Epithelial cell of proximal tubule (primary cell): ENCODE measurements at places on chromosomes 3 and 15. TPM values are rescaled to one million over a fixed set of nuclear protein-coding genes. Genes with fewer than 3 reads are reported as not detected.

- no peak for DNase-seq
These were observed 2.9 kb downstream of the HDDC3 start for GRCh38 chr15:90929246-90930019.

CCDC80 gene
- 11.6 and 12.2 TPM in 2 replicates for total RNA-seq

DNA sequence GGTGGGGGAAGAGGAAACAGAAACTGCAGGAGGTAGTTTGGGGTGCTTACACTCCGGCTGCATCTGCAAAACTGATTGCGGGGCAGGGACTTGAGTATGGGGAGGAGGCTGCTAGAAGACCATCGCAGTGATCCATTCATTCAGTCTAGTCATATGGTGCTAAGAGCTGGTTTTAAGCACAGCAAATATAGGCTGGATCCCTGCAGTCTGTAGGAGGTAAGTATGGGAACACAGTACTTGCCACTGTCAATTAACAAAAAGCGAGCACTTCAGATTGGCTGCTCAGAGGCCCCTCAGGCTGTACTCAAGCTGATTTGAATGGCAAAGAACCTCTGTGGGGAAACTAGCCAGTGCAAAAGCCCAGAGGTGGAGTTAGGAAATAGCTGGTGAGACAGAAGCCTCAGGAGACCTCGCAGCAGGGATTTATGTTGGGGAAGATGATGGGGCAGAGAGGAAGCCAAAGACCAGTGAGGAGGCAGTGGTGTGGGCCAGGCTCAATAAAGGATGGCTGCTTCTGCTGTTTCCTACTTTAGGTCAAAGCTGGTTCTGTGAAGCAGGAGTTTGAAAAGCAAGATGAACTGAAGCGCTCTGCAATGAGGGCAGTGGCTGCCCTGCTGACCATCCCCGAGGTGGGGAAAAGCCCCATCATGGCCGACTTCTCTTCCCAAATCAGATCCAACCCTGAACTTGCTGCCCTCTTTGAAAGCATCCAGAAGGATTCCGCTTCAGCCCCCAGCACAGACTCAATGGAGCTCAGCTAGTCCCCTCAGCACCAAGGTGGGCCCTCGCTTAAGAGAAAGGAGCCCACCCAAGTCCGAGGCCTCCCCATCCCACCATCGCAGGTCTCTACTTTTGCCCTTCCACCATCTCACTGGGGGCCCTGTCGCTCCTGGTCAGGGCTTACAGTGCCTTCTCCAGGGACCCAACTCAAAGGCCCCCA, 7.9 kb downstream of the RPL32 start:
- DNase-seq, result no peak

DNA sequence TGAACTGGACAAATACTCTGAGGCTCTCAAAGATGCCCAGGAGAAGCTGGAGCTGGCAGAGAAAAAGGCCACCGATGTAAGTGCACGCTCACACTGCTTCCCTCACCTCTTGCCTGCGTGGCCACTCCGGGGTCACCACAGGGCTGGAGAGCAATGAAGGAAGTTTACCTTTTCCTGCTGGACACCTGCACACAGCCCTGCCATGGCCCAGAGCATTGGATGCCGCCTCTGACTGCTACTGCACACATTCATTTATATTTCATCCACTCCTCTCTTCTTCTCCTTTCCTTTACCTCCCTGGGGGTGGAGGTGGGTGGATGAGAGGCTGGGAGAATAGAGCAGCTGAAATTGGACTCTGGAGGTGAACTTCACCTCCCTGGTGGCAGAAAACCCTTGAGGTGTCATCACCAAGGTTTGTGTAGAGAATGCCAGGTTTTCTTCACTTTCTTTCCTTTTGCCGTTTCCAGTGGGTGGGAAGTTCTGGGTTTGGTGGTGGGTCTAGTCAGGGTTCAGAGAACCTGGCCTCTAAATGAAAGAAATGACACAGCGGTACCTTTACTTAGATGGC, 1.6 kb downstream of the TPM1 start:
- no peak for DNase-seq

GRCh38 chr3:127275287-127275781, 12.5 kb downstream of the PRR20G start:
- DNase-seq, result peak; percentile 90

DNA sequence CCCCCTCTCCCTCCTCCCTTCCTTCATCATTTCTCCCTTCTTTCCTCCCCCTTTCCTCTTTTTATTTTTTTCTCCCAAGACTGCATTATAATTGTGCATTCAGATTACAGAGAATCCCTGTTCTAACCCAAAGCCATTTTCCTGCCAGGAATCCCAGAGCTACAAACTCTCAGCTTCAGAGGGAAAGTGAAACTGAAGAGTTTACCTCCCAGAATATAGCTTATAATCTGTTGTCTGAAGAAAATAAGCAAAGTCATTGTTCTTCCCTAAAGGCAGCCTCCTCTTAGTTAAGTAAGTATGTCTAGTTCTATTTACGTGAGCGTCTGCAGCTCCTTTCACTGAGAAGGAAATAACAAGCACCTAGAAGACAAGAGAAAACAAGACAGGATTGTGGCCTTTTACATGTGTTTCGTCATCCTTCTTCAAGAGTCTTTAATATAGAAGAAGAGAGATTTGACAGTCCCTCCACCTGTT, 97.2 kb downstream of the CHST2 start:
- DNase-seq, result no peak

GRCh38 chr15:73683777-73684580, at the start of gene CD276:
Gene CD276, plus strand, starts transcription at chr15:73684383. Its CDS starts 15,257 bp downstream, at chr15:73699640.
- DNase-seq, result peak; percentile 25

GRCh38 chr3:63333815-63334214, 55.7 kb downstream of the SYNPR start:
- no peak for DNase-seq

ITGB5 gene
- total RNA-seq, result 129 and 141 TPM in 2 replicates

DNA sequence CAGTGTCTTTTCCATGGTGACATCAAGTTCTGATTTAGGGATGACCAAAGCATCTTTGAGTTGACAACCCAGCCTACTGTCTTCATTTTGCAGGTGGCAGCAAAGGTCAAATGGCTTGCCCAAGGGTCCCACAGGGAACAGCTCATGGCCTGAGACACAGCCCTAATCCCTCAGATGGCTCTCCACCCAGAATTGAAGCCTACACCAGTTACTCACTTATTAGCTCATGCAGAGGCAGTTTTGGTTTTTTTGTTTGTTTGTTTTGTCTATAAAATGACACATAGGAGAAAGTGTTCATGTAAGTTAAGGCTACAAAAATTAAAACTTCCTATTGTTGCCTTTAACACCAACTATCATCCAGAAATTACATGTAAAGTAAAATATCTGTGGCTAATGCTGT, 167.9 kb downstream of the OSBPL10 start:
- no peak for DNase-seq

DNA sequence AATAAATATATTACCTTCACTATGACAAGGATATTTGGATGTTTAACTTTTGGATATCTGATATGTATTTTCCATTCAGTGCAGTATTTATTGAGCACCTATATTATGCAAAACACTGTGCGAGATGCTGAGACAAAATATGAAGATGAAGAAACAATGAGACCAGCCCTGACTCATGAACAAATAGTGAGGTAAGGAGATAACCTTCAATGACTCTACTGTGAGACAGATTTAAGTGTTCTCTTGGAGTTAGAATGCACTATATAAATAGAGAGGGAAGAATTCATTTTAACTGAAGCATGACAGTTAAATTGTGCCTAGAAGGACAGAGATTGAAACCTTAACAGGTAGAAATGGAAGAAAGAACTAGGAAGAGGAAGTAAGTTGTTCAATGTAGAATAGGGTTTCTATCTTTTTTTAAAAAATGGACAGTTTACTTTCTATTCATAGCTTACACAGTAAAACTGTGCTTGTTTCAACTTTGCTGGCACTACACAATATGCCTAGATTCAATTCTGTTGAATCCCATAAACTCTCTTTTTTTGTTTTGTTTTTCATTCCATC, 124.2 kb downstream of the ZBTB20 start:
- DNase-seq, result no peak

POPDC2 gene
- 0.06 and 0.51 TPM in 2 replicates for total RNA-seq

MUSTN1 gene
- total RNA-seq, result not detected in 2 replicates

DNA sequence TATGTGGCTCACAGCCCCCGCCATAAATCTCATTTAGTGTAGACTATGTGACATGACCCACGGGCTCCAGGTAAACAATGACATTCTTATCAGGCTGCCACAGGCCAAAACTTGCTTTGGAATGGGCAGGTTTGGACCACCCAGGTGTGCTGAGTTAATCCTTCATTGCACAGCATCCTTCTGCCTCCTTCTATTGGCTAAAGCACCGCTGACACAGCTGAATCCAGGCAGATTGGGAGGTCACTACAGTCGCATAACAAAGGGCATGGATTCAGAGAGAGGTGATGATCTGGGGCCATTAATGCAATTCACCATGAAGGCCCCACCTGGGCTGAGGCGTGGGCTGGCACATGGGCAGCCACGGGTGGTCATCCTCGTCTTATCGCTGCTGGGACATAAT, 47.8 kb upstream of the GALNT15 start:
- DNase-seq, result no peak

DNA sequence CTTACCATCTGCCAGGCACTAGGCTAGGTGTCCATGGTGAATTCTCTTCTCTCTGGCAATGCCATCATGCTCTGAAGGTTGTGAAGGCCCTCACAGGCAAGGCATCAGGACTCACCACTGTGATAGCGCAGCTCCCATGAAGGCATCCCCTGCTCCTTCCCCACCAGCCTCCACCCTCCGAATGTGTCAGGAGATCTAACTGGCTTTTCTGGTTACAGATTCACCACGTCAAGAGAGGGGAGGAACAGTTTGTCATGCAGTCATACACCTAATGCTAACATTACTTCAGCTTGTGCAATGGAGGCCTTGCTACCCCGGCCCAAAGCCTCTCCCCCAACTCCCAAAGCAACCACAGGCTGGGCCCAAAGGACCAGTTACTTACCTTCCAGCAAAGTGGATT, 8.9 kb upstream of the CMTM8 start:
- no peak for DNase-seq

TCF12 gene
- total RNA-seq, result 41.8 and 68.9 TPM in 2 replicates

DNA sequence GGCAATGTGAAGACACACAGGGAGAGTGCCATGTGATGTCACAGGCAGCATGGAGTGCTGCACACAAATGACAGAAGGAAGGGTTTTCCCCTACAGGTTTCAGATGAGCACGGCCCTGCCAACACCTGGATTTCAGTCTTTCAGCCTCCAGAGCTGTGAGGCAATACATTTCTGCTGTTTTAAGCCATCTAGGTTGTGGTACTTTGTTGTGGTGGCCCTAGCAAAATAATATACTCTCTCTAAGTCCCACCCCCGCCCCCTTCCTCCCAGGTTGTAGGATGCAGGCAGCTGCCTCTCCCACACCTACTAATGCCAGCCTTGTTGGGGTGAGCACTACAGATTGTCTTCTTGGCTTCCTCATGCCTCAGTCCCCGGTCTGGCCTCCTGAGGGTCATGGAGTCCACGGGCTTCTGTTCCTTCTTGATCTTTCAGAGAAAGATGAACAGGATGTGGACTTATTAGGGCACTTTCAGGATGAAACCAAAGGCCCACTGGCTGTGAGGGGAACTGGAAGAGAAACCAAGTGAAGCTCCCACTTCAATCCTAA, 180.0 kb downstream of the CD47 start:
- DNase-seq, result no peak

GOLGA8O gene
- total RNA-seq, result 0.29 TPM in 1 of 2 replicates, not detected in the other

GRCh38 chr3:187264911-187265310, 26.6 kb downstream of the MASP1 start:
- no peak for DNase-seq

GRCh38 chr3:12221663-12222062, 63.0 kb upstream of the TIMP4 start:
- DNase-seq, result no peak

GRCh38 chr3:134320749-134321148, 53.5 kb downstream of the AMOTL2 start:
- DNase-seq, result no peak

DNA sequence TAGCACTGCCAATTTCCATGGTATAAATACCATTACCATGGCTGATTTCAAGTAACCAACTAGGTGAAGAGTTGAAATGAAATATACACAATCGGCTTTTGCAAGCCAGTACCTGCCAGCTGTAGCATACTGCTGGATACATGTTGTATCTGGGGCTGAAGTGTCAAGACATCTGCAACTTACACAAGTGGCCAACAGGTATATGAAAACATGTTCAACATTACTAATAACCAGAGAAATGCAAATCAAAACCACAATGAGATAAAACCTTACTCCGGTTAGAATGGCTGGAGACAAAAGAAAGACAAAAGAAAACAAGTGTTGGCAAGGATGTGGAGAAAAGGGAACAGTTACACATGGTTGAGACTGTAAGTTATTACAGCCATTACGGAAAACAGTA, 11.6 kb downstream of the ATOSA start:
- no peak for DNase-seq

GRCh38 chr3:124999317-124999716, 56.5 kb downstream of the HEG1 start:
- DNase-seq, result no peak

DNA sequence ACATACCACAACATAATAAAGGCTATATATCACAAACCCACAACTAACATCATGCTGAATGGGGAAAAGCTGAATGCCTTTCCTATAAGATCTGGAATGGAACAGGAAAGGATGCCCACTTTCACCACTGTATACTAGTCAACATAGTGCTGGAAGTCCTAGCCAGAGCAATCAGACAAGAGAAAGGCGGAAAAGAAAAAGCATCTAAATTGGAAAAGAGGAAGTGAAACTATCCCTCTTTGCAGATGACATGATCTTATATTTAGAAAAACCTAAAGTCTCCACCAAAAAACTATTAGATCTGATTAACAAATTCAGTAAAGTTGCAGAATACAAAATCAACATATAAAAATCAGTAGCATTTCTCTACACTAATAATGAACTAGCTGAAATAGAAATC, 14.6 kb upstream of the PIK3CA start:
- DNase-seq, result no peak

GRCh38 chr15:70584441-70584837, 178.9 kb downstream of the UACA start:
- no peak for DNase-seq

INSYN1 gene
- total RNA-seq, result under 0.01 and 2.0 TPM in 2 replicates

GRCh38 chr3:33957176-33957575, 158.7 kb downstream of the PDCD6IP start:
- no peak for DNase-seq

UBP1 gene
- 38.3 and 42.9 TPM in 2 replicates for total RNA-seq

DNA sequence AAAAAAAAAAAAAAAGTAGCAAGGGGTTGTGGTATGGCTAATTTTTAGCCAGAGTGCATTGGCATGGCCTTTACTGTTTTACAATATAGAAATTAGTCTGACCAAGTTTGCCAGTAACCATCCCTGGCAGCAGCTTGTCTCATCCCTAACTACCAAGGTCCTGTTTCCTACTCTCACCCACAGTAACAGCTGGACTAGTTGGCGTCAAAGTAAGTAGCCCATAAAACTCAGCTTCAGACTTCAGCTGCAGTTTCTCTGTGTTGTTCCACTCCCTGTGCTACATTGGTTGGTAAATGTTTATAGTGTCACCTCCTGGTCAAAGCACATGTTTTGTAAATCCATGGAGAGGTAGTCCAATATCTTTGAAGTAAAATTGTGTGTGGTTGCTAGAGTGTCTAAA, 691.3 kb downstream of the ZPLD1 start:
- DNase-seq, result peak; percentile 23

GRCh38 chr15:67190813-67191212, 63.6 kb downstream of the AAGAB start:
- no peak for DNase-seq
